ENCODE measurements at places on chromosomes 13 and 19.

DNA sequence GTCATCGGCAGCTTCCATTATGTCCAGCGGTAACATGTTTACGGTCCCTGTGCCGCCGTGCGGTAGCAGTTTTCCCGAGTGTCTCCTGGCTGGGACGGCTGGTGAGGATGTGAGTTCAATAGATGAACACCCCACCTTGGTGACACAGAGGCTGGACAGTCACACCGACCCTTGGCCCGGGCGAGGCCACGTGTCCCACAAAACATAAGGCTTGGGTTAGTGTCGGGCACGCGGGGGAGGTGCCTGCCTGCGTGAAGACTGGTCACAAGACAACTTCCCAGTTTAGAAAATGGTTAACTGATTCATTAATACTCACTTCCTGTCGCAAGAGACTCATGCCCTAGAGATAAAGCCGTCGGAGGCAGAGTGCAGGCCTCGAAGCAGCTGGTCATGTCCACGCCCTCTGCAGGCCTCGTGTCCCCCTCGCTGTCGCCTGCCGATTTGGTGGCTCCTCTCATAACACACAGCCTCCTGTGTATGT lies 17.2 kb downstream of the RASA3 start:
- no peak for DNase-seq

DNA sequence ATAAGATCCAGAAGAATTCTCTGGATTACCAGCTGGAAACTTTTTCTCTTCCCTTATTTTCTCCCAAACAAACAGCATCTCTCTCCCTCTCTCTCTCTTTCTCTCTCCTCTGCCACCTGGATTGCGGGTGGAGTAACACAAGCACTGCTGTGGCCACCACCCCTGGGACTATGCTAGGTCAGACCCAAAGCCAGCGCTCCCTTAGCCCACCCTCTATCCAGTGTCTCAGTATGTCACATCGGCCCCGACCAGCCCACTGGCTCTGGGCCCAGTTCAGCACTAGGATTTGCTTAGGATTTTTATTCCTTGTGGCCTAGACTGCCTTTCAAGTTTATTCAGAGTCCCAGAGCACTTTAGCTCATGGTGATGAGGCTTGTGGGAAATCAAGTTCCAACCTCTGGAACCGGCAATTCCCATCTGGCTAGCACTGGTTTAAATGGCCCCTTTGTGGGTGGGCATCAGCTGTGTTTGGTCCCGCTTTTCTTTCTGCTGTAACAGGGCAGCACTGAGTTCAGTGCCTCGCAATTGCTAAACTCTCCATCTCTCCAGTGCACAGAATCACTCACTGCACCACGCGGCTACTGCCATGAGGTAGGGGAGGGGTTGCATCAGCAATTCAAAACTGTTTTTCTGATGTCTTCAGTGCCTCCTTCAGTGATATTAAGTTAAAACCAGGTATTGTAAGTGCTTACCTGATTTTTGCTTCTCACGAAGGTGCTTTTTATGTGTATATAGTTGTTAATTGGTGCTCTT lies 1623.1 kb downstream of the SLITRK5 start:
- no peak for DNase-seq

DNA sequence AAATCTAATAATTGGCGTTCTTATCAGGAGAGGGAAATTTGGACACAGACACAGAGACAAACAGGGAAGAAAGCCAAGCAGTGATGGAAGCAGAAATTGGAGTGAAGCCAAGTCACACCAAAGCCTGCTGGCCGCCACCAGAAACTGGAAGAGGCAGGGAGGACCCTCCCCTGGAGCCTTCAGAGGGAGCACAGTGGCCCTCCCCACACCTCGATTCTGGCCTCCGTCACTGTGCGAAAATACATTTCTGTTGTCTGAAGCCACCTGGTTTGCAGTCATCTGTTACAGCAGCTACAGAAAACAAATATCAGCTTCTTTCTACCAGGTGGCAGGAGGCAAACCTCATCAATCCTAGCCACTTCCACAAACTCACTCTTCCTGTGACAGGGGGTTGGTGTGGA lies 8.3 kb upstream of the TLE6 start:
- DNase-seq = no peak

GRCh38 chr13:44267980-44268379 lies 105.6 kb upstream of the SERP2 start:
- no peak for DNase-seq

- DNase-seq = no peak
These were observed 64.0 kb downstream of the IER2 start for GRCh38 chr19:13214036-13214730.

DNA sequence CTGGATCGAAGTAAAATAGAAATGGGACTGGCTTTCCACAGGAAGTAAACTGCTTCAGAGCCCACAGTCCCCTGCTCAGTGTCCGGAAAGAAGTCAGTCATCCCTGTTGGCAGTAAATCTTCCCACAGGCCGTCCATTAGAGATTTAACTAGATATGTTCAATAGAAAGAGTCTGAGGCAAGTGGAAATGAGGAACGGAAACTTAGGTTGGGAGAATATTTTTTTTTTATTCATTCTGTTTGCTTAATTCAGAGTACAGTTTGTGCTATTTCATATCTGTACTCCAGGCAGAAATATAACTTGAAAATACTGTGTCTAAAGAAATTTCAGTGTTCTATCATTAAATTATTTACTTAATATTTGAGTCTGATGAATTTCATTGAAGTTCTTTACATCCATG lies 22.7 kb downstream of the SLC25A15 start:
- no peak for DNase-seq

DNA sequence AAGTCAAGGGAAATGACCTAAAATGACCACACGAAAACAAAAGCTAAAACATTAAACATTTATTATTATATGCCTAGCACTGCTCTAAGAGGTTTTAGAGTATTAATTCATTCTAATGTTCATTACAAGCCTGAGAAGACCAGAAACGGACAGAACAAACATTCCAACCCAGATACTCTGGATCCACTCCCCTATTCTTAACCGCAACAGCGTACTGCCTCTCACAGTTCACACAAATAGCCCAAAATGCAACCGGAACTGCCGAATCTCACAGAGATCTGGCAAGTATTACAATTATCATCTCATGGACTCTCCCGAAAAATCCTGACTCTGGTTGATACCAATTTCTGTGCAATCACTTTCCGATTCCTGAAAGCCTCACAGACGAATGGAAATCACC lies 1.4 kb downstream of the ZNF780B start:
- DNase-seq = no peak

GRCh38 chr13:50203256-50203941 lies 188.2 kb downstream of the KCNRG start:
- DNase-seq = no peak

GRCh38 chr19:14507704-14508542 lies 10.3 kb downstream of the DNAJB1 start:
- no peak for DNase-seq

DNA sequence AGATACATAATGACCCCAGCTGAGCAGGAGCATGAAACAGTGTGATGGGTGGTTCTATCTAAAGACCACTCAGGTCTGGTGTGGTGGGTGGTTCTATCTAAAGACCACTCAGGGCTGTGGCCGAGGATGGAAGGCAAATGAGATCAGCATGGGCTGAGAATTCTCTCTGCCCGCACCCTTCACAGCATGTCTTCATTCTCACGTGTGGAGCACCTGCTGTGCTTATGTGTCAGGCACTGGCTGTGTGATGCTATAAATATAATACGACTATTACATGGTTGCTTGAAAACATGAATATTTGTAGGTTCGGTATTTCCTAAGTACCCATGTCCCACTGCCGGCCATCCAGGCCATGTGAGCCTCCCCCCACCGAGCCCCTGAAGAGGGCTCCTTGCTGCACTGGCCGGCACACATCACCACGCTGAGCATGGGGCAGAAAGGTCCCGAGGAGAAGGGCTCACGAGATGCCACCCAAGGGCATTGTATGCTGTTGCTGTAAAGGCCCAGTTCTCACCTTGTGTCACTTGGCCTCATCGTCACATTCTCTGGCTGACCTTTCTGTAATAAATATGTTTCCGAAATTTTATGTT lies 810.2 kb downstream of the UQCRFS1 start:
- DNase-seq = no peak

DNA sequence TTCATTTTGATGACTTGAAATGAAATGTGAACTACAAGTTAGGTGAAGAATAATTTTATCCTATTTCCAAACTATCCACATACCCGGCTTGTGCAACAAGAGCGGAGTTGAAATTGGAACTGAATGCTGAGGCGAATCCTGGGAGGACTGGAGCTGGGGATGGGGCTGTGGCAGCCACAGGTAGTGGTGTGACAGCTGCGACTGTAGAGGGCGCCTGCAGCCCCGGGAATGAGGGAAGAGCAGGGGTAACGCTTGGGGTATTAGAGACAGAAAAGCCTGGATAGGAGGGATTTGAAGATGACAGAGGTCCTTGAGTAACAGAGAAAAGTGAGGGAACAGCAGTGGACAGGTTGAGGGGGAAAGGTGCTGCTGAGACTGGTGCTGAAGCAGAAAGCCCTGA lies 22.0 kb upstream of the STOML3 start:
- DNase-seq = no peak

- no peak for DNase-seq
These were observed 7.3 kb downstream of the NOSIP start for GRCh38 chr19:49573009-49573408.

- no peak for DNase-seq
These were observed 31.8 kb downstream of the RAB20 start for GRCh38 chr13:110529522-110530311.

DNA sequence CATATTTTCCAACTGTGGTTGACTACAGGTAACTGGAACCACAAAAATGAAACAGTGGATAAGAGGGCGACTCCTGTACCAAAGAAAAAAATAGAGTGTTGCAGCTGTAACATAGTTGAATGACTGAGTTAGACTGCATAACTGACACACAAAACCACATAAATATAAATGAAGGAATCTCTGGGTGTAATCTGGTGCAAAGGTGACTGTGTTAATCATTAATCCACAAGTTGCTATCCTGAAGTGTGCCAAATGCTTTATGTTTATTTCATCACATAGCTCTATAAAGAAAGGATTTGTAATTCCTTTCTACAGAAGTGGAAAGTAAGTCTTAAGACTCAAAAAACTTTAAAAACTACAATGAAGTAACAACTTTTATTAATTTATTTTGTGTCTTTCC lies 6.0 kb upstream of the GJB2 start:
- no peak for DNase-seq

GRCh38 chr13:35887115-35887666 lies 244.0 kb downstream of the DCLK1 start:
- no peak for DNase-seq

DNA sequence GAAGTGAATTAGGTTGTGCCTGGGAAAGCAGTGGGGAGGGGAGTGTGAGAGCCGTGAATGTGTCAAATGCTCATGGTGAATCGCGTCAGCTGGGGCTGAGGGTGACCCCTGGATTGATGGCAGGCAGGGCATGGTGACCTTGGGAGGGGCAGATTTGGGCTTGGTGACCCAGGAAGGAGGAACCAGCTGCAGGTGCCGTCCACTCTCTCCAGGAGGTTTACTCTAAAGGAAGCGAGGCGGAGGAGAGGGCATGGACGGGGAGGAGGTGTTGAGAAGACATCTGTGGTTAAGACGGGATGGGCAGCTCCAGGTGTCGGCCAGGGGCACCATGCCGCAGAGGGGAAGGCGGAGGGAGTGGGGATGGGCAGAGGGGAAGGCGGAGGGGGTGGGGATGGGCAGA lies 28.7 kb downstream of the TMEM255B start:
- DNase-seq = no peak

GRCh38 chr13:35210261-35210660 lies 266.2 kb downstream of the MAB21L1 start:
- DNase-seq = no peak

GRCh38 chr19:43311706-43312105 lies 41.8 kb upstream of the CD177 start:
- DNase-seq = no peak

DNA sequence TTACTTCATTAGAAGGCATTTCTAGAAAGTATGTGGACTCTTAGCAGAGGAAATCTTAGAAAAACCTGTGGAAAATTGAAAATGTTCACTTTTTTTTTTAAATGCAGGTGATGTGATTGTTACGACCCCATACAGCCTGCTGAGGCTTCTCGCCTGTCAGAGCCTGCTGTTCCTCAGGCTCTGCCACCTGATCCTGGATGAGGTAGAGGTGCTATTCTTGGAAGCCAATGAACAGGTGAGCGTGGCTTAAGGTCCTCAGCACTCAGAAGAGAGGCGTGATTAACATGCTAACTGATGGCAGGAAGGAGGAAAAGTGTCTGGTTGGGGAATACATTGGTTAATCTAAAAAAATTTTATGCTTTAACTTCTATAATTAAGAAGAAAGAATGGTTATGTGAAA lies 71.4 kb downstream of the SLC7A9 start:
- DNase-seq = no peak

DNA sequence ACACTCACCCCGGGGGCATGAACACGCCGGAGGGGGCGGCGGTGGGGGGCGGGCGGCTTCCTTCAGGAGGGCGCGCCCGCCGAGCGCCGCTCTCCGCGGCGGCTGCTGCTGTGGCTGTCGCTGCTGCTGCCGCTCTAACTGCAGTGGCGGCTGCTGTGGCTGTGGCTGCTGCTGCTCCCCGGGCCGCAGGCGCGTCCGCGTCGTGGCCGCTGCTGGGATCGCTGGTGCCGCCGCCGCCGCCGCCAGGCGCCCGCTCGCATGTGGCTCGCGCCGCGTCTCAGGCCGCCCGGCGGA lies at the start of gene BBC3:
BBC3 (minus strand) TSS at position 279 of the 294 bp plus-strand sequence. CDS start 2,768 bp downstream, outside the sequence.
- no peak for DNase-seq

DNA sequence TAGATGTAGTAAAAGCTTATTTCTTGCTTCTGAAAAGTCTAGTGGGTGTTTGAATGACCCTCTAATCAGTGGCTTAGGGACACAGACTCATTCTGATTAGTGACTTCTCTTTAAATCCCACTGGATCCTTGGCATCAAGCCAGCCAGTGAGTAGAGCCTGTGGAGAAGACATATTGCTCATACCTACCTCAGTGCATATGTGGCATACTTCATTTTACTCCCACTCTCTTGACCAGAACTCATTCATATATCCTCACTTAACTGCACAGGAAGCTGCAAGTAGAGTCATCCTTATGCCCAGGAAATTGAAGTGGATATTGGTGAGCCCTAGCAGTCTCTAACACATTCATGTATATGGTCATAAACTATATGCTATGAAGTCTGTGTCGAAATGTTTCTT lies 148.3 kb downstream of the PDS5B start:
- DNase-seq = no peak

- no peak for DNase-seq
These were observed 27.5 kb downstream of the CERS1 start for GRCh38 chr19:18868380-18869022.

GRCh38 chr19:313169-313987 lies 22.2 kb upstream of the PLPP2 start:
- DNase-seq = no peak

DNA sequence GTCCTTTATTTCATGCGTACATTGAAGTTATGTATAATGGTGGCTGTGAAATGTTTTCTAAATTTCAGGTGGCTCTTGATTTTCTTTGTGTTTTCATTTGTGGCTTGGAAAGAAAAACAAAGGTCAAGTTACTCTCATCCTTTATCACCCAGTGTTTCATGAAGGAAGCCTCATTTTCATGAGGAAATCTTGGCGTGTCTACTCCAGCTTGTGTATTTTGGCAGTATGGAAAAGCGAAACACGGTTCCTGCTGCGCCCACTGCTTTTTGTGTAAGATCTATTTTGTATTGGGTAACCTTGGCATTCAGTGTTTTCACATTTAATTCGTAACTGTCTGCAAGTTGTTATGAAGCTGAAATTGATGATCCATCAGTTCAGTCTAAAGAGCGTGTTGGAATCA lies 147.0 kb upstream of the RNF113B start:
- no peak for DNase-seq

GRCh38 chr19:5282901-5283300 lies 57.7 kb downstream of the PTPRS start:
- DNase-seq = no peak
